ENCODE measurements at places on chromosomes 7 and 10.

DNA sequence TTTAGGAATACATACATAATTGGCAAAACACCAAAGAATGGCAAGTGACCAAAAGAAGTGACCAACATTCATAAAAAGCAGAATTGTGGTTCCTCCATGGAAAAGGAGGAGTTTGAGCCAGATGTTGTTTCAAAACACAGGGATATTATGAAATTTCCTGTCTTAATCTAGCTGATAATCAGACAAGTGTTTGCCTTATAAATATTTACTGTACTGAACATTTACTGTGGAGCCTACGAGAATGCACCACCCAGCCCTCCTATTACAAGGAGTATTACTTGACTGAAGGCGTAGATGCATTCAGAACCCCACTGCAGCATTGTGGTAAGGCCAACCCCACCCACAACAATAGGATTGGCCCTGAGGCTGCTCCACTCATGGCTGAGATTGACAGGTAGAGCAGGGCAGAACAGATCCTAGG, 118.9 kb downstream of the AKR1D1 start:
- no peak for DNase-seq

- no peak for DNase-seq
Observed at GRCh38 chr7:6531492-6532279, 19.6 kb downstream of the GRID2IP start.

GRCh38 chr10:24721229-24722106, 2.2 kb downstream of the ARHGAP21 start:
- DNase-seq = no peak

GRCh38 chr7:101921061-101921460, 103.6 kb downstream of the CUX1 start:
- no peak for DNase-seq

DNA sequence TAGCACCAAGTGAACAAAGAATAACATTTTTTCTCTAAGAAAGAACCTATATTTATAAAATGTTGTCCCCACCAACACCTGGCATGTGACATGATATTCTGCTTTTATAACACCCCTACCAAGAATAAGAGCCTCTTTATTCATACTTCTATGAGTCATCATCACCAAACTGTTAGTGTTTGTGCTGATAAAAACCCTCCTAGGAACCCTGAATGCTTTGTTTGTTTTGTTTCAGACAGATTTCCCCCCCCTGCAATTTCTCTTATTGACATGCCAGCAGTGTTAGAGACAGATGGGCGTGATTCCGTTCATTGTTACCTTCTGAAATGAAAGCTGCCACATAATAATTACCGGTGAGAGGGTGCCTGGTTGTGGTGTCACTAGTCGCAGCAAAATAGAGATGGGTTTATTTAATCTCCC, 651.1 kb downstream of the SORCS1 start:
- DNase-seq = no peak

GRCh38 chr10:103603382-103603781, 109.9 kb downstream of the NEURL1 start:
- DNase-seq = no peak

GRCh38 chr10:119608316-119609155, 11.8 kb upstream of the TIAL1 start:
- no peak for DNase-seq

DNA sequence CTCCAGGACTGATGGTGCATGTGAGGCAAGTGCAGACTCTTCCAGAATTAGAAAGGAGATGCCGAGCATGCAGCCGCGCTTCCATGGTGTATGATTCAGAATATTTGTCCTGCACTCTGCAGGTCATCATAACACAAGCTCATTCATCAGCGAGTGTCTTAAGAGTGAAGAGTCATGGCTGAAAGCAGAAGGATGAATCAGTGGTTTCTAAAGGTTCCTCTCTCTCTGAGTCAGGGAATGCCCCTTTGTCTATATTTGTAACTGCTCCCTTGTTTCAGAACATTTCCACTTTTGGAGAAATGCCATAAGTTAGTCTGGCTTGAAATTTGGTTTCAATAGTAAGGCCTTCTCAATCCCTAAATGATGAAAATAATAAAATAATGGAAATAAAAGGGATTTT, 52.3 kb downstream of the HECW1 start:
- DNase-seq = no peak

- DNase-seq = no peak
Observed at GRCh38 chr10:84065804-84066601, 73.3 kb upstream of the GHITM start.

- no peak for DNase-seq
Observed at GRCh38 chr7:16083931-16084330, 337.4 kb downstream of the CRPPA start.

Data from effector memory CD8-positive, alpha-beta T cell (primary cell).